Tongue (tissue), 3 donors: ENCODE measurements at places on chromosomes 11 and 22. TPM values are rescaled to one million over a fixed set of nuclear protein-coding genes. Genes with fewer than 3 reads are reported as not detected.
A peak's percentile ranks its signal among the peaks of the same experiment; 100 is the strongest.

DNA sequence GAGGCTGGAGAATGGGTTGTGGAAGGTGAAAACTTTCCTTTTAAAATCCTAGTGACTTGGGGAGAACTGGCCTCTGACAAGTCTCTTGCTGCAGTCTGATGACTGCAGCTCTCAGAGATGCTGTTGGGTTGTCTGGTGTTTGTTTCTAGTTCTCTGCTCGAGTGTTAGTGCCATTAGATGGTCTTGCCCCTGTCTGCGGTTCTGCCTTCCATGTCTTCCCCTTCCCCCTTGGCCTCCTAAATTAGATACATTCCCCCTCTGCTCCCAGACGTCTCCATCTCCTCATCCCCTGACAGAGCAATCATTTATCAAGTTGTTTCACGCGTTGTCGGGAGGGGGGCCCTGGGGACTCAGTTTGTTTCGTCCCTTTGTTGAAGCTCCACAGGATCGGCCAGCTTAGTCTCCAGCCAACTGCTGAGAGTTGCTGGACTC lies 67.7 kb downstream of the CECR2 start:
- DNase-seq: peak; percentile 45

DNA sequence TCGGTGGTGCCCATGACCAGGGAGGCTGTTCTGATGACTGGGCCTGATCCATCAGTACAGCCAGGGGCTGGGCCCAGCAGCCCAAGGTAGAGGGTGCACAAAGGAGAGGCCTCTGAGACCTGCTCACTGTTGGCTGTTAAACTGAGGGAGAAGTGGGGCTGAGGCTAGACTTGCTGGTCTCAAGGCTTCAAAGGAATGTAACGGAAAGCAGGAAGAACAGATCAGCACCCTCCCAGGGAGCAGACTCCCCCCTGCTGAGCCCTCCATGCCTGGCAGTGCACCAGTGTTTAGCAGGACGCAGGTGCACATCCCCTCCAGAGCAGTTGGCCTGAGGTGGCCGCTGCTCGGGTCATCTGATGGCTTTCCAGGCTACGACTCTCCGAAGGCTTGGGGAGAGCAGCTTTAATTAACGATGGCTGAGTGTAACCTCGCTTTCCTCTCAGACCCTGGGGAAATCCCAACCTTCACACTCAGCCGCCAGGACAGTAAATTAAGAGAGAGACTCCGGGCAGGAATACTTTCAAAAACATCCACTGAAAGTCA lies 255.7 kb upstream of the NARS2 start:
- DNase-seq: no peak

GRCh38 chr22:24289741-24290163 lies 19.1 kb downstream of the SPECC1L start:
- peak; percentile 7 for DNase-seq

DNA sequence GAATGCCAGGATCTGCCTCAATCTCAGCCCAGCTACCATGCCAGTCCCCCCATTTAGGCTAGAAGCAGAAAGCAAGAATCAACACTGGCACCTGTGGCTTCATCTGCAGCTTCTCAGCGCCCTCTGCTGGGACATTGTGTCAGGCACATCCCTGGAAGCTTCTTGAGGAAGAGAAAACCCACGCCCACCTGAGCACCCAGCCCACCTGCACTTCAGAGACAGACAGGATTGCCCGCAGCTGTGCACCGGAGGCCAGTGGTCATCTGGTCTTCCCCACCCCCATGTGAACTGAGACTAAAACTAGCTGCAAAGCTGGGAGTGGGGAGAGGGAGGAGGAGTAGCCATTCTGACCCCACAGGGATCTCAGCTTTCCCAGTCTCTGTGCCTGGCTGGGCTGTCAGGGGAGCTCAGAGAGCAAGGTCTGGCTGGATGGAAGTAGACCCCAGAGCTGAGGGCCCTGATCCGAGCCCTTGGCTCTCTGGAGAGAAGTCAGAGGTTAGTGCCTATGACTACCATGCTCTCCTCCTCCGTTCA lies 66.8 kb downstream of the FEZ1 start:
- DNase-seq: peak; percentile 83

GRCh38 chr22:32539631-32540421 lies 65.2 kb downstream of the FBXO7 start:
- DNase-seq: peak; percentile 71

DNA sequence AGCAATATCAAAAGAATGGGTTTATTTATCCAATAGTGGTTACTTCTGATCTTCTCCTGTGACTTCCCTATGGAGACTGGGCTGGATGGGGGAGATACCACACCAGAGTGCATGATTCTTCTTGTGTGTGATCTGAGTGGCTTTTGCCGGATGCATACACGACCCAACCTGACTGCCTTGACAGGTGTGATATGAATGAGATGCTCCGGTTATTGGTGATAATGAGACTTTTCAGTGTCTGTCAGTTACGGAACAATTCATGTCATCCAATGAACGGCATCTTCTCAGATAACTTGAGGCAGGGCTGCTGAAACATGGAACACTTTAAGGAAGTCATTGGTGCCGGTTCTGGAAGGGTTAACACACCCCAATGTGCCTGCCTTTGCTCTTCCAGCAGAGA lies 17.7 kb downstream of the FJX1 start:
- no peak for DNase-seq

- no peak for DNase-seq
These were observed 315.8 kb downstream of the CASP12 start for GRCh38 chr11:104582431-104582830.

DNA sequence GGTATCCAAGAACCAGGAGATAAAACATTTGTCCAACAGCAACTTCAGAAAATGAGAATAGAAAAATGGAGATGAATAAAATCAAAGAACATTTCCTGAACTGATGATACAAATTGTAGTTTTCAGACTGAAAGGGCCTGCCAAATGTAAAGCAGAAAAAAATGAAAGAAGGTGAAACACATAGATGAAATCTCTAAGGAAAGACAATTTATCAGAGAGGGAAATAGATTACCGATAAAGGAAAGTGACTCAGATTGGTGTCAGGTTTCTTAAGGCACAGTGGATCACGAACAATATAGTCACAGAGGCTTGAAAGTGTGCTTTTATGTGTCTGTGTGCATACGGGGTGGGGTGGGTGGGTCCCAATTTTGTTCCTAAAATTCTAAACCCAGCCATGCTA lies 4.1 kb upstream of the STT3A start:
- no peak for DNase-seq

DNA sequence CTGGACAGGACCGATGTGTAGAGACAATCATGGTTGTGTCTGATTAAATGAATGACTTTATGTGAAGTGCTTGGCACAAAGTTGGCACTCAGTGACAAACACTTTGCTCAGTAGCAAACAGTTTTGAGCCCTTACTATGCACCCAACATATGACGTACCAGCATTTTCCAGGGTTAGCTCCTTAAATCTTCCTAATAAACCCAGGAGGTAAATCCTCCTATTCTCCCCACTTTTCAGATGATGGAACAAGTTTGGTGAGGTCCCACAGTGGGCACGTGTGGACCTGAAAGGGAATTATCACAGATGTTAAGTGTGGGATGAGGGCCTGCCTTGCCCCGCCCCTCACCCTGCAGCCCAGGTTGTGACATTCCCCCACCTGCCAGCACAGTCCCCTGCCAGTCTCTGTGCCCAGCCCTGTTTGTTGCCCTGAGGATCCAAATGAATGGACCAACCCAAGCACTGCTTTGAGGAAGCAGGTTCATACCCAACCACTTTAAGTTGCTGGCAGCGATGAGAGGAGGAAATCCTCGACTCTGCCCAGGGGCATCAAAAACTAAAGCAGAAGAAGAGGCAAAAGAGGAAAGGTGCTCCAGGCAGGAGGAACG lies 6.6 kb upstream of the CARD10 start:
- no peak for DNase-seq

DNA sequence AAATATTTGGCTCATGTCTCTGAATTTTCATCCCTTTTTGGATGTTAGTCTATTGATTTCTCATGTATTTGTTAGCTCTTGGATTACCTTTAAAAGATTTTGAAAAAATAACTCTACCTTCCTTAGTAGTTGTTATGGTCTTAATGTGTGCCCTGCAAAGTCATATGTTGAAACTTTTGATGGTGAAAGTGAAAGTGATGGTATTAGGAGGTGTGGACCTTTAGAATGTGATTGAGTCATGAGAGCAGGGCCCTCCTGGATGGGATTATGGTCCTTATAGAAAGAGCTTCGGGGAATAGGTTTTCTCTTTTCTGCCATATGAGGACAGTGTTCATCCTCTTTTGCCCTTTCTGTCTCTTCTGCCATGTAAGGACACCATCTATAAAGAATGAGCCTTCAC lies 33.6 kb upstream of the MPPED2 start:
- DNase-seq: no peak

- DNase-seq: no peak
These were observed 29.1 kb upstream of the NARS2 start for GRCh38 chr11:78603792-78604191.

- DNase-seq: peak; percentile 51
These were observed 319.3 kb downstream of the DCDC1 start for GRCh38 chr11:31050061-31050765.

DNA sequence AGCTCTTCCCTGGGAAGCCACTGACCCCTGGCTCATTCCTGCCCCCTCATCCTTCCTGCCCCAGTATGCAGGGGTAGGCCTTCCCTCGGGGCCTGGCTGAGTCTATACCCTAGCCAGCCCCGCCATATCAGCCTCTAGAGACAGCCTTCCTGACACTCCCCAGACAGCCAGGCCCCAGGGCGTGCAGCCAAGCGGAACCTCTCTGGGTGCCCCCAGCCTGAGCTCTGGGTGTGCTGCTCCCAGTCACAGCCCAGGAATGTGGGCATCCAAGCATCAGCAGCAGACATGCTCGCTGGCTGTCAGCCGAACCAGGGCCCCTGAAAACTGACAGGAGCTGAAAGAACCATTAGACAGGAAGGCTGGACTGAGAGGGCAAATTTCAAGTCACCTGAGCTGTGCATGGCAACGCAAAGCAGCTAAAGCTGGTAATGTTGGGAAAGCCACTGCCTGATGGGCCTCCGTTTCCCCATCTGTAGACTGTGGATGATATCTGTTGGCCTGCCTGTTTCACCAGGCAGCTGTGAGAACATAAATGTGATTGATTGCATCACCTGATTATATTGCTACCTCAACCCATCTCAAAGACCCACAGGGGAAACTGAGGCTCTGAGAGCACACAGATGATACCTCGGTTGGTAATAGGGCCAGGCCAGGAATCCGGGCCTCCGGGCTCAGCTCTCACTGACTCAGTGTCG lies 93.2 kb downstream of the LRRC32 start:
- DNase-seq: peak; percentile 46

CCDC73 gene
- not detected for total RNA-seq

ARCN1 gene
- 128 TPM for total RNA-seq

ZBTB16 gene
- 52.1 TPM for total RNA-seq

HPX gene
- 0.31 TPM for total RNA-seq

IGSF22 gene
- total RNA-seq: 6.2 TPM

TMEM218 gene
- 26.6 TPM for total RNA-seq
